ENCODE measurements at places on chromosomes 4 and X.

DNA sequence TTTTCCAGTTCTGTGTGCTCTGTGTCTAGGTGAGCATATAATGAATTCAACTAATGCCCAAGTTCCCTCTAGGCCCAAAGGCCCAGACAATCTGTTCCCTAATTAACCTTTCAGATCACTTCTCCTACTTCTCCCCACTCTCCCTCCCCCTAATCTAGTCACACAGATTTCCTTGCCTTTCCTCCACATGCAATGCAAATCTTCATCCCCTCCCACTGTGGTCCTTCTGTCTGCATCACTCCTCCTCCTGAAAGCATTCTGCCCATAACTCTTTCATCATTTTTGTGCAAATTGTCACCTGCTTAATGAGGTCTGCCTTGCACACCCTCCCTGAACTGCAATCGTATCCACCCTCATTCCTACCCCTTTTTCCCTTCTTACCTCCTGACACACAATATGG is 346.6 kb downstream of the FBXO8 start:
- no peak for DNase-seq

GRCh38 chrX:18607966-18608365 is 63.9 kb downstream of the RS1 start:
- no peak for DNase-seq

DNA sequence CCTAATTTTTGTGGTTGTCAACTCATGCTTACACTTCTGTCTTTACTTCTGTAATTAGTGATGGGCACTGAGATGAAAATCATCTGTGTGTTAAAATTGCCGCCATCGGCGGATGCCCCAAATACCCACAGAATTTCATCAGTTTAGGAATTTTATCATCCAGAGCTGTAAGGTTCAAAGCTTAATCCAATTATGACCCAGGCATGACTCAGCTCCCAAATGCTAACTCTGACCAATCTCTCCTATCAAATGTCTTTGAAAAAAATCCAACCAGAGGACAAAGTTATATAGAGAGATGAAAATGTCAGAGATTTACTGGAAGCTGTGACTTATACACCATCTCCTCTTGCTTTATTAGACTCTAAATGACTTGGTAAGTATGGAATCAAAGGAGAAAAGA is 1048.7 kb upstream of the PRKX start:
- DNase-seq = no peak

GRCh38 chrX:2315434-2315833 is 185.3 kb downstream of the DHRSX start:
- DNase-seq = no peak

- DNase-seq = no peak
These were observed 122.6 kb downstream of the SHISA3 start for GRCh38 chr4:42519803-42520417.

DNA sequence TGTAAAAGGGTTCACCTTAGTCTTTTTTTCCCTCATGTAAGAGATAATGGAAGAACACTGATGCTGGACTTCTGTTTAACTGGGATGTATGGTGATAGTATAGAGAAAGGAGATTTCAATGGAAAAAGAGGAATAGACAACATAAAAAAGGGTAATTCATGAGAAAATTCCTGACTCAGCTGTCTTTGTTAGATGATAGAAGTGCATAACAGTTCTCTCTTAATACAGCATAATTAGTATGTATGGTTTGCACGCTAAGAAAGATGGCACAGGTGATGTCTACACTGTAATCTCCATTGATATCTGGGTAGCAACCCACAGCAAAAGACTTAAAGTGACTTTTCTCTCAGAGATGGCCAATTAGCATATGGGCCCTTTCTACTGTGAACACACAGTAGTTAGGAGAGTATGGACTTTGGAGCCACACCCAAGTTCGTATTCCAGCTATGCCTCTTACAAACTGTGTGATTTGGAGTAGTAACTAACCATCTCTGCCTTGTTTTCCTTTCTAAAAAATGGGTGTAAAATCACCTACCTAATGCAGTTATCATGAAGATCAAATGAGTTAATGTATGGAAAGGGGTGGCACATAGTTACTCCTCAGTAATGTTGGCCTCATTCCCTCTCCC is 149.3 kb downstream of the PDE5A start:
- DNase-seq = no peak

Measured in activated CD8-positive, alpha-beta memory T cell treated with anti-CD3 and anti-CD28 coated beads for 1 hour (primary cell).